Fibroblast of lung (primary cell): ENCODE measurements at places on chromosomes 6 and 20.

DNA sequence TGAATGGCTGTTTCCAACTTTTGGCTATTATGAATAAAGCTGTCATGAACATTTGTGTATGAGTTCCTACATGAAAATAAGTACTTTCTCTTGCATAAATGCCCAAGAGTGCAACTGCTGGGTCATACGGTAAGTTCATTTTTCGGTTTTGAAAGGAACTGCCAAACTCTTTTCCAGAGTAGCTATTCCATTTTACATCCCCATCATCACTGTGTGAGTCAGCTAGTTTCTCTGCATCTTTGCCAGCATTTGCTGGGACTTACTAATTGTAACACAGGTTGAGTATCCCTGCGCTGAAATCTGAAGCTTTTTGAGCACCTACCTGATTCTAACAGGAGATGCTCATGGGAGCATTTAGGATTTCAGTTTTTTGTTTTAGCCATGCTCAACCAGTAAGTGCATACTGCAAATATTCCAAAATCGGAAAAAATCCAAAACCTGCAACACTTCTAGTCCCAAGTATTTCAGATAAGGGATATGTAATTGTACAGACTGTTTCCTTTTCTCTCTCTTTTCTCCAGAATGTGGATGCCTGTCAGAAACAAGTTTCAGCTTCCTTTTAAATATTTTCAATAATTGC, 118.4 kb downstream of the DTNBP1 start:
- DNase-seq: peak; percentile 82

DNA sequence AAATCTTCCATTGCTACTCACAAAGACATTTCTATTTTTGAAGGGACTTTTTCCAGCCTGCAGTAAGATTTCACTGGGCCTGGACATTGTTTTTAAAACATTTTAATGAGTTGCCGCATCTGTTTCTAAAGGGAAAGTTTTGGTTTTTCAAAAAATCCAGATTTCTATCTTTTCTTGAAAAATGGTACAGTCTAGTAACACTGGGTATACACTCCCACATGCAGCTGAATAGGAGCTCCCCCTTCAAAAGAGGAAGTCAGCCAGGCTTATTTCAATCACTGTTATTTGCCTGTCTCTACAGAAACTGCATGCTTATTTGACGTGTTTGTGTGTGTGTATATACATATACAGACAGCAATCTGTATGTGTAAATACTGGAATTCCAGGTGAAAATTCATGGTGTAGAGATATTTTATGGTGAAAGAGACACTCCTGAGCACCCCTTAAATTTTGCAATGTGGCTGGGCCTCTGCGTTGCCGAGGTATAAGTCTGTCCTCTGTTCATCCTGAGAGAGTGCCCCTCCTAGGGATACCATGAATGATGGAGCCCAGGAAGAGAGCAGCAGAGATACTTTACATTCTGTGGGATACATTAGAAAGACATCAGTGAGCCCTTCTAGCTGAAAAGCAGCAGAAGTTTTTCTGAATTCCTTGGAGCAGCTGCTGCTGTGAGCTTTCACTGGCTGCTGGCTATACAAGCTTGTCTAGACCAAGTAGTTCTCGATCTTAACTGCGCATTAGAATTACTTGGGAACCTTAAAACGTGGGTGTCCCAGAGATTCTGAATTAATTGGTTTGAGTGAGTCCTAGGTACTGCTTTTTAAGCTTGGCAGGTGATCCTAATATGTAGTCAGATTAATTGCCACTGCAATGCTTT, 12.0 kb upstream of the ABRACL start:
- DNase-seq: no peak

GRCh38 chr6:63272397-63272796, 47.4 kb downstream of the LGSN start:
- DNase-seq: peak; percentile 40

- DNase-seq: no peak
Observed at GRCh38 chr6:33822575-33823395, 19.0 kb upstream of the MLN start.

DNA sequence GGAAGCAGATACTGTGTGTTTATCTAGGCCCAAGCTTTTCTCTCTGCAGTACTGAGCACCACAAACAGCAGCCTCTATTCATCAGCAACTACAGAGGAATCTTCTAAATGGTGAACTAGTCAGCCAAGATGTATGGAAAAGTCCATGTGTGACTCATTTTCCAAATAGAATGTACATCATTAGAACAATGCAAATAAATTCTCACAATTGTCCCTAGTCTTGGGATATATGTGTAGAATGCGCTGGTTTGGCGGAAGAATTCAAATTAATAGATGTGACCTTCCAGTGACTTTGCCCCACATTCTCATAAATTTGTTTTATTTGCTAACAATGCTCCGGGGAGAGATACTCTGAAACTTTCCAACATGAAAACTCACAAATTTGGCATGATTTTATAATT, 436.2 kb downstream of the CBLN4 start:
- no peak for DNase-seq

- DNase-seq: no peak
Observed at GRCh38 chr20:3904857-3905256, 15.7 kb downstream of the PANK2 start.
